ENCODE measurements at places on chromosomes 3 and 15.

DNA sequence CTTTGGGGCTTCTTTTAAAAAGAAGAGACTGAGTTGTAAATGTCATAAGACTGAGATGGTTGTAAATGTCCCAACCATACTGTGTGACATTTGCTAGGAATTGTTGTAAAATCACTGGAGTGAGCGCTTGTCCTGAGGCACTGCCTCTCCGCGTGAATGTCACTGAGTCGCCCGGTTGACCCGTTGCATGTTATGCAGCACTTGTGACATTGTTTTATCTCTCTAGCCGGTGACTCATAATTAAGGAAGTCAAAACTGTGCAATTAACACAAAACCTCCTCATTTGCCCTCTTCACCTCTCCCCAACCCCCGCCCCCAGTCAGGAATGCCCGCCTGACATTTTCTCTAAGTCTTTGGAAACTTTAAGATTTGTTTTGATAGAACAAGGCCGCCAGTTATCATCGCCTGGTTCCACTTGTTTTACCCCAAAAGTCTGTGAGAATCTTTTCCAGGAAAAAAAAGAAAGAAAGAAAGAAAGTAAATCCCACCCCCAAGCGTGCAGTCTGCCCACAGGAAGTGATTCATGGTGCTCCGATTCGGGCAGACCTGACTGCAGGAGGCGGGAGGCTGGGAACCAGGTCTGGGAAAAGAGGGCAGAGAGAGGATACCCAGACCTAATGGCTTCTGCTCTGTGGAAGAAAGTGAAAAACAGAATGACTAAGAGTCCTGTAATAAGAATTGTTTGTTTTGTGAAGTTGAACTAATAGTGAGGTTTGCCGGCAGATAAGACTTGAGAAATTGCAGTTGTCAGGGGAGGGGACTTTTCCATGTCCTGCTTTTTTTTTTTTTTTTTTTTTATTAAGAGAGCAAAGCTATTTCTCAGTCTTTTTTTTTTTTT, 84.8 kb downstream of the SMAD3 start:
- no peak for DNase-seq

- DNase-seq = no peak
Measured at GRCh38 chr3:21163956-21164355, 587.1 kb downstream of the ZNF385D start.

GRCh38 chr15:96166223-96167200, 164.0 kb upstream of the NR2F2 start:
- DNase-seq = no peak

DNA sequence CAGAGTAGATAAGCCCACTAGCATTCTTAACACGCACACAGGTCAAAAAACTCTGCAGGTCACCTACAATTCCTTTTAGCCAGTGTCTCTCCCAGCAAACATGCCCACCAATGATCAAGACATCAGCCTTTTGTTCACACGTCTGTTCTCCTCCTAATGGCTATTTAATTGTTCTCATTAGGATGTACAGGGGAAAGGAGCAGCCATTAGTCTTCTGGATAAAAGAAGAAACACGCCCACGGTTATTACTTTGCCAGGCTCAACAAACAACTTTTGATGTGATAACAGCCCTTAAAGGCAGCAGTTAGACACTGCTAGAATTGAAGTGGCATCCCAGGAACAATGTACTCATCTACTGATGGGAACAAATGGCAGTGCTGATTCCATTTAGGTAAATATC, 108.8 kb downstream of the NTRK3 start:
- no peak for DNase-seq

DNA sequence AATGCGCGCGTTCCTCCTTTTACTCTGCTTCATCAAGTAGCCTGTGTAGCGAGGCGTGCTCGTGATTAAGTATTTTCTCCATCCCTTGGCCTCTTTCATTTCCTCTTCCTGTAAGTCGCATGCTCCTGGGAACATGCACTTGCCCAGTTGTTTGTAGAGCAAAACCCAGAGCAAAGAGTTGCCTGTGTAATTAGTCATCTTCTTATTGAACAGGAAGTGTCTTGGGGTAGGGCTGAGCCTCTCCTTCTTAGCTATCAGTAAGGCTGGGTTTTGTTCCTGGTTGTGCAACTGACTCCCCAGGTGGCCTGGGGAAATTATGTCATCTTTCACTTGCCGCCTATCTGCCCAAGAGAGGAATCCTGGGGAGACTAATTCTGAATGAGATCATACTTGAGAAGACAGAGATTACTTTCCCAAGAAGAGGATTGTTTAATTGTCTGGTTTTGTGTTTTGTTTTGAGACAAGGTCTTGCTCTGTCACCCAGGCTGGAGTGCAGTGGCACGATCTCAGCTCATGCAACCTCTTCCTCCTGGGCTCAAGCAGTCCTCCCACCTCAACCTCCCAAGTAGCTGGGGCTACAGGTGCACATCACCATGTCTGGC, 14.9 kb downstream of the LIPH start:
- no peak for DNase-seq

DNA sequence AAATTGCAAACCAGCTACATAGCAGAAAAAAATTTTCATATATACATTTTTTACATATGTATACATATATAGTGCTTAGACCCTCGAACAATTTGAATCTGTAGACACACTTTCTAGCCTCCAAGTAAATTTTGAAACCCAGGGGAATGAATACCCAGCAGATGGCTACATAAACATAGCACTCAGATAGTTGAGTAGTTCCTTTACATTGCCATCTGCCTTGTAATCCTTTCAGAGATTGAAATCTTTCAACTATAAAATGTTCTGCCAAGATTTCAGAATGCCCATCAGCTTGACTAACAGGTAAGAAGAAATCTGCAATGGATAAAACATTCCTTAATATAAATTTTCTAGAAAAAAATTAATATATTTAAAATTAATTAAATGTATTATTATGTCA, 1333.5 kb upstream of the CADM2 start:
- no peak for DNase-seq

DNA sequence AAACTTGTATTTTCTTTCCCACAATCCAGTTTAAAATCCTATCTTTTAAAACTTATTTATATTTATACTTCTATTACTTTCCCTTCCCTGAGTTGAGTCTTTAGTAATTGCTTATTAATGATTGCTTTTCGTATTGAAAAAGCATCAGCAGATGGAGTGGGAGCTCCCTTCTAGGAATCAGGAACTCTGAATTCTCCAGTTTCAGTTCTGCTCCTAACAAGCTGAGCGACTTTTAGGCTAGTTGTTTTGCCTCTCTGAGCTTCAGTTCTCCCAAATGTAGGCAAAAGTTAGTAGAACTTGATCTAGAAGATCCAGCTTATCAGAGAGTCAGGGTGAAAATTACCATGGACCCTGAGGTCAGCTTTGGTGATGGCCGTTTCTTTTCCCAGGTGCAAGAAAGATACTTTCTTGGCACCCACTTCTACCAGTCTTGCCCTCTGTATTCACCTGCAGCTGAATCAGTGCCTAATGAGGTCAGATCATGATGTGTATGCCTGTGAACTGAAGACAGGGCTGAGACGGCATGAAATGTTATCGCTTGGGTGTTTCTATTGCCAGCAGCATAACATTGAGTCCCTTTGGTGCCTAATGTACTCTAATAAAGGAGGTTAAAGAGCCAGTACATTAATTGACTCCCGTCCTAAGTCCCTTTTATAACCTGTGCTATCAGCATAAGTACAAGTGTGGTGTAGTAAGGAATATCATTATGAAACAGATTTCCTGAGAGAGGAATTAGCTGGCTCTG, 194.5 kb upstream of the TBC1D5 start:
- DNase-seq = no peak

DNA sequence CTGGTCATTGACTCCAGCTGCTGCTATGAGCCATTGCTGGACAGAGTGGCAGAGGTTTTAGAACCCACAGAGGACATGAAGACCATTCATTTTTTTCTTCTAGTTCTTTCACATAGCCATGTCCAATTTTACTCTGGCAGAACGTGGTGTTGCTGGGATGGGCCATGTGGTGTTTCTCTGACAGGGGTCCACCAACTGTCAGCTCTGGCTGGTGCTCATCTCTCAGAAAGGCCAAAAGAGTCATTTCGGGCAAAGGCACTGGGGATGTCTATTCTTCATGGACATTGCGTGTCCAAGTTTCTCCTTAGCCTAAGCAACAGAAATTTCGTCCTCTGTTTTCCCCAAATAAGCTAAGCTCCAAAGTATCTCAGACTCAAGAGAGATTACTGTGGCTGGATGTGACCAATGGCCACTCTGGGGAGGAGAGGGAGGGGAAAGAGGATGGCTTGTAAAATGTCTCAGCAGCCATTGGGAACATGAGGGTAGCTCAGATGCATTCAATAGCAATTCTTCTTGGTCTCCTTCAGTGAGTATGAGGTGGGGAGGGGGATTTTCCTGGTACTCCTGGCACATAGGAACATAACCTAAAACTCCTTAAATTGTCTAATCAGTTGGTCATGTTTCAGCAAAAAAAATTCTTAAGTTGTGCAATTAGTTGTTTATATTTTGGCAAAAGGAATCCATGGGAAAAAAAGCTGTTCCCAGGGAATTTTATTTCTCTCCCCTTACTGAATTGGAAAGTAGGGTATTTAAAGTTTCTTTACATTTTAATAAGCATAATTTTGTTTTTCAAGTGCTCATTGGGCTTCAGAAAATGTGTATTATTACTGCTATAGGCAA, 131.6 kb upstream of the MITF start:
- no peak for DNase-seq

DNA sequence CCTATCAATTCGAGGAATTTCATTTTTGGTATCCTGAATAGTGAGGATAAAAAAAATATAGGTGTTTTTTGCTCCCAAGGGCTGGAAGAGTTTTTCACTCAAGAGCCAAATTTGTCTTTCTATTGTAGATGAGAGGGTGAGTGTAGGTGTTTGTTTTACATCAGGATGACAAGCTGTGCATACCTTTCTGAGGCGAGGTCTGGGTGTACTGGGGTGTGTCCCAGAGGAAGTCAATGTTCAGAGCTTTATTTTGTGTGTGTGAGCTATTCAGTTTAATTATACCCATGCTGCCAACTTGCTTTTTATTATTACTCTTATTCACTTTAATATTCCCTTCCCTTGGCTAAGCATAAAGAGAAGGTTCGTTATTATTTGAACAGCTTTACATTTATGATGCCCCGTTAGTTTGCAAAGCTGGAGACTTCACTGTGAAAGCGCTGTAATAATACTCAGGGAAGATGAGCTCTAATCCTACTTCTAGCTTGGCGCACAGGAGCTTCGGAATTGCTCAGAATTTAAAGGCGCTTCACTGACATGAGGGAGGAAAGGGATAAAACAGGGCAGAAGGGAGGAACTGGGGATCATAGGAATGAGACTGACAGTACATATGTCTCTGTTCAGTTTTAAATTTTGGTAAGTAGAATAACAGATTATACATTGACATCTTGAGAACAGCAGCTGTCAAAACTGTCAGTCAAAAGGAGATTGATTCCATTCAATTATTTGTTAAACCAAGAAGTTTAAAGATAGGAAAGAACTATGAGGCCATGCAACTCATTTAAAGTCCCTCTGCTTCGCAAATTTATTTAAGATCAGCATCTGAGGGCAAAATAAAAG, 117.7 kb upstream of the TP63 start:
- DNase-seq = no peak

- DNase-seq = no peak
Measured at GRCh38 chr3:146308222-146308621, 57.3 kb upstream of the PLSCR4 start.

GRCh38 chr3:16319307-16319706, 54.3 kb downstream of the OXNAD1 start:
- no peak for DNase-seq

Measured in esophagus squamous epithelium (tissue), 5 donors.